ENCODE measurements at places on chromosomes 16 and 17.

DNA sequence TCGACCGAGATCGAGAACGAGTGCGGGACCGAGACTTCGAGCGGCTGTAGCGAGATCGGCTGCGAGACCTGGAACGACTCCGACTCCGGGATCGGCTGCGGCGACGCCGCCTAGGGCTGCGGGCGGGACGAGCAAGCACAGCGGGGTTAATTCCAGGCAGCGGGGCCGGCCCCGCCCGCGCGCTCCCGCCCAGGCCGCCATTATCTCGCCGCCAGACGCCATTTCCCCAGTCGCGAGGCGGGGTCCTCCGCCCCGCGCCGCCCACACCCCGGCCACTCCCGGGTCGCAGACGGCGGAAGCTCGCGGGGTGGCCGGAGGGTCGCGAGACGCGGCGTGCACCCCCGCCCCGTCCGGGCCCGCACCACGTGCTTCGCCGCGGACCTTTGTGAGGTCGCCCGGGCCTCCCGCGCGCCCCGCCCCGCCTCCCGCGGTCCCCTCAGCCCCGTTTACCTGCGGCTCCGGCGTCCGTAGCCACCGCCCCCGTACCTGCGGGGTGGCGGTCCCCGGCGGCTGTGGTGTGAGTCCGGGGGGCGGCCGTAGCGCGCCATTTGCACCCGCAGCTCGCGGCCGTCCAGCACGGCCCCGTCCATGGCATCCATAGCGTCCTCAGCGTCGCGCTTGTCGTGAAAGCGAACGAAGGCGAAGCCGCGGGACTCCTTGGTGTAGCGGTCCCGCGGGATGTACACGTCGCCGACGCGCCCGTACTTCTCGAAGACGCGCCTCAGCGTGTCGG, 616 bp downstream of the SRSF2 start:
- no peak for DNase-seq

DNA sequence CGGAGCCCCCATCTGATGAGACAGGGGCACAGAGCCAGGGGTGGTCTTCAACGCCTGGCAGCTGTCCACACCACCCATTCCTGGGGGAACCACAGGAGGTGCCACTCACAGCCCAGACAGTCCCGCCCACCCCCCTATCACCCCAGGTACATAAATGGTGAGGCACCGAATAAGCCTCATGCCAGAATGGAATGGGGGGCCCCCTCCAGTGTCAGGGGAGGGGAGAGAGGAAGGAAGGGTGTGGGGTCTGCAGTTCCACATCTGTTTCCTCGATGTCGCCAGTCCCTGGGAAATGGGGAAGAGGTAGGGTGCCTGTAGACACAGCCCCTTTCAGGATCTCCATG, 1.7 kb downstream of the TMC6 start:
- DNase-seq, result no peak

DNA sequence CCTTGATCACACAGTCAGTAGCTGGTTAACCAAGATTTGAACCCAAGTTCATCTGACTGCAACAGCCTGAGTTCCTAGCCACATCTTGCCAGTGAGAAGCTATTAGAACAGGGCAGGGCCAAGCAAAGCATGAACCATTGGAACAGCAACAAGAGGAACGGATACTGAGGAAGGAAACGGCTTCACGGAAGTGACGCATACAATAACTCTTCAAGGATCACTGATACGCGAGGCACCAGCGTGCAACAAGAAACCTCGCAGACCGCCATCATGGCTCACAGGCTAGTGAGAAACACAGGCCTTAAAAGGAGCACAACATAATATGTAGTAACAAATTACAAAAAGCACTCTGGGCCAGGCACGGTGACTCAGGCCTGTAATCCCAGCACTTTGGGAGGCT, 114.9 kb downstream of the CDYL2 start:
- no peak for DNase-seq

DNA sequence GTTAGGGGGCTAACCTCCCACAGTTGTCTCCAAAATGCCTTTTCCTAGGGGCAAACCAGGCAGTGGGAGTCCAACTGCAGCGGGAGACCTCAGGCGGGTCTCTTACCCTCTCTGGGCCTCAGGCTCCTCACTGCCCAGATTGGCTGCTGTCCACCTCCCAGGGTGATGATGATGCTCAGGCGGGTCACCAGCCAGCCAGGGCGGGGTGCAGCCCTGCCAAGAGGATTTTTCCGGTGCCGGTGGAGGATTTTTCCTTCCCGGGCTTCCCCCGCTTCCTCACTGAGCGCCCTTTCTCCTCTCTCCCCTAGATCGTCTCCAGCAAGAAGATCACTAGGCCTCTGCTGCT, 22.8 kb downstream of the CPNE2 start:
- DNase-seq, result no peak

DNA sequence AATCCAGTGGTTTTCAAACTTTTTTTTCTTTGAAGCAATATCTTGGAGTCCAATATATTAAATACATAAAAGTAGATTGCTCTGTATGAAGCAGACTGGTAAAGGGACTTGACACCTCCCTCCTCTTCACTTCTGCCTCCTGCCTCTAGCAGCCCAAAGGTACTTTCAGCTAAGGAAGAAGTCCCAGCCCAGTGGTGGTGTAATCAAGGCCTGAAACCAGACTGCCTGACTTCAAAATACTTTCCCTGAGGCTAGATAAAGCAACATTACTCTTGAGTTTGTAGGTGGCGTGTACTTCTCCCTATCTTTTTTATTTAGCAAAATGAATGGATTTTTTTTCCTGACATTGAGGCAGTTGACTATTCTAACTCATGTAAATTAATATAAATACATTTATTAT, 122.4 kb upstream of the TMEM97 start:
- DNase-seq, result no peak

DNA sequence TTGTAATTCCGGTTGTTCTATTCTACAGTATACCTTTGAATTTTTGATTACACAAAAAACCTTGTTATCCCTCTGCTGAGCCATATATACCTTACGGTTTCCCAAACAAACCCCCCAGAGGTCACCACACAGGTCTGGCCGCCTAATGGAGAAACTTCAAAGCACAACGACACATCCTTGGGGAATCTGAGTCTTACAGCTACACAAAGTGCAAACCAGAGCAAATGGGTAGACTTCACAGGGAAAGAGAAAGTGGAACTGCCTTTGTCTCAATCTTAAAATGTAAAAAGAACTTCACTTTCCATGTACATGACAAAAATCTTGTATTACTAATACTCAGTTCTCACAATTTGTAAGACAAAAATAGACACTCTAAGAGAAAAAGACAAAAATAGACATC, 2.7 kb downstream of the FBXO31 start:
- DNase-seq, result no peak

- no peak for DNase-seq
Observed at GRCh38 chr17:44607836-44608690, 48.2 kb upstream of the MEIOC start.

- DNase-seq, result no peak
Observed at GRCh38 chr17:81869221-81870130, 1.7 kb downstream of the ARHGDIA start.

- no peak for DNase-seq
Observed at GRCh38 chr17:56506349-56506748, 87.2 kb upstream of the NOG start.

- no peak for DNase-seq
Observed at GRCh38 chr17:78434455-78435329, 56.2 kb downstream of the PGS1 start.

DNA sequence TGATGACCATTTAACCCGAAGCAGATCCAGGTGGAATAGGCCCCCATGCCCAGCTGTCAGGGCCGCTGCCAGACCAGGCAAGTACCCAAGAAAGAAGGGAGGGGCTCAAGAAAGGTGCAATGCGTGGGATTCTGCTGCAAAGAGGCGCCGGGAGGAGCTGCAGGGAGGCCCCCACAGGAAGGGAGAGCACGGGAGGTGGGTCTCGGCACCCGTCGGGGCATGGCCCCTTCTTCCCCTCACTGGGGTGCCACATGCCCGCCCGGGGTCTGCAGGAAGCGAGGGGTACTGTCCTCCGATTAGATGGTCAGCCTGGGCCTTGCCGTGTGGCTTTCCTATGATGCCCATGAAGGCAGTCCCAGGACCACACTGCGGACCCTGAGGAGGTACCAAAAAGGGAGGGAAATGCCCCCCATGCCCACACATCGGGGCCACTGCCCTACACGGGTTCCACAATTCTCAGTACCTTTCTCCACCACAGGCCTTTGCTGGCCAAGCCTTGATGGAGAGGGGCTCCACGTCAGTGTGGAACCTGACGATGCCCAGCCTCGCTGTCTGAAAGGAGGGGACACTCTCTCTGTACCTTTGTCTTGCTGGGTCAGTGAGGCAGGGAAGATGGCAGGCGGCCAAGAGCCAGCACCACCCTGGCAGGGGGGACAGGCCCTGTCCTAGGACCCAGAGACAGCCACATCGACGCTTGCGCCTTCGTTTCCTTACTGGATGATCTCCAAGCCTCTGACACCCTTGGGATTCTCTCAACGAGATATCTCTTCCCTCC, 45.5 kb upstream of the DNAH17 start:
- no peak for DNase-seq

DNA sequence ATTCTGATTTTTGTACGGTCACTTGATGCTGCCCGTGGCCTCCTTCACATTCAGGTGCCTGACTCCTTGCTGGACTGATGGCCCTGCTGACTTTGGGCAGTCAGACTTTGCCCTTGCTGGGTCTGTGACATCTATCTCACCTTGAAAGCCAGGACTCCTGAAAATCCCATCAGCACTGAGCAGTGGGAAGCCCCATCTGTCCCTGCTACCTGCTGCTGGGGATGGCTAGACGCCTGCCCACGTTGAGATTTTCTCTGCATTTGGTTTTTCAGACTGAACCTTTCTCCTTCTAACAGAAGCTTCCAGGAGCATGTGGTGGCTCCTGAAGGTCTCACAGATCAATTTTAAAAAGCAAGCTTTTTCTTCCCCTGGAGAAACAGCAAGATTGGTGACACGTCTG, 10.2 kb upstream of the ZNF18 start:
- no peak for DNase-seq

GRCh38 chr17:56141046-56141839, 12.0 kb upstream of the ANKFN1 start:
- no peak for DNase-seq

DNA sequence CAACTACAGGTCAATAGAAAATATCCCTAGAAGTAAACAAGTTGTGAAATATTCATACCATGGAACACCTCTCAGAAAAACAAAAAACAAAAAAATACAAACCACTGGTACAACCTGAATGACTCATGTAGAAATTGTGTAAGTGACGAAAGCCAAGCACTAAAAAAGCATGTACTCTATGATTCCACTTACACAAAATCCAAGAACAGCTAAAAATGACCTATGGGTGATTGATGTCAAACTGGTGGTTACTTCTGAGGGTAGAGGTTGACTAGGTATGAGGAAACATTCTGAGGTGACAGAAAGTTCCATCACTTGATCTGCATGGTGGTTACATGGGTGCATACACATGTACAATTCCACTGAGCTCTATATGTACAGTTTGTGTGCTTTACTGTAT, 31.1 kb downstream of the DHRS7C start:
- DNase-seq, result no peak

- DNase-seq, result no peak
Observed at GRCh38 chr17:59154721-59155438, at the start of gene SKA2. Gene SKA2 (minus strand): TSS chr17:59155186. CDS start chr17:59155163, 23 bp downstream.

GRCh38 chr17:82092628-82092994, 5.4 kb downstream of the FASN start:
- no peak for DNase-seq

GRCh38 chr16:3089717-3090592, 9.1 kb downstream of the ZSCAN10 start:
- no peak for DNase-seq

GRCh38 chr16:27792486-27793248, 242.7 kb downstream of the KATNIP start:
- DNase-seq, result no peak

DNA sequence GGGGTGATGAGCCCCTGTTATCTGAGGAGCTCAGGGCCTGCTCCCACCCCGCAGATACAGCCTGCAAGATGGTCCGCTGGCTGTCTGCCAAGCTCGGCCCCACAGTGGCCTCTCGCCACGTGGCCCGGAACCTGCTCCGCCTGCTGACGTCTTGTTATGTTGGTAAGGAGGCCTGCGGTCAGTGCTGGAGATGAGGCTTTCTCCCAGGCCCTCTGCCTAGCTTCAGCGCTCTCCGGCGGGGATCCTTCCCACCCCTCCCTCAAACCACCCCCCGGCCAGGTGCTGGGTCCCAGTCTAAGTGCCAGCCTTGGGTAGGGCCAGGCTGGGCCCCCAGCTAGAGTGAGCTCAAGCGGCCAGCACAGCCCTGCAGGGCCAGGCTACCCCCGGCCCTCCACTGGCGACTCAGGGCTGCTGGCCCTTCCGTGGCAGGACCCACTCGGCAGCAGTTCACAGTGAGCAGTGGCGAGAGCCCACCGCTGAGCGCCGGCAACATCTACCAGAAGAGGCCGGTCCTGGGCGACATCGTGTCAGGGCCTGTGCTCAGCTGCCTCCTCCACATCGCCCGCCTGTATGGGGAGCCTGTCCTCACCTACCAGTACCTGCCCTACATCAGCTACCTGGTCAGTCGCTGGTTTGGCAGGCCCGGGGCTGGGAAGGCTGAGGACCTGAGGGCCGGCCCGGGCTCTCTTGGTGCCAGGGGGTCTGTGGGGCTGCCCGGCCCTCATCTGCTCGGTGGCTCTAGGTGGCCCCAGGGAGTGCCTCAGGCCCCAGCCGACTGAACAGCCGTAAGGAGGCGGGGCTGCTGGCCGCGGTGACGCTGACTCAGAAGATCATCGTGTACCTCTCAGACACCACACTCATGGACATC, 6.1 kb downstream of the WDR81 start:
- no peak for DNase-seq

GRCh38 chr17:17419631-17420030, 57.2 kb upstream of the MED9 start:
- DNase-seq, result no peak

DNA sequence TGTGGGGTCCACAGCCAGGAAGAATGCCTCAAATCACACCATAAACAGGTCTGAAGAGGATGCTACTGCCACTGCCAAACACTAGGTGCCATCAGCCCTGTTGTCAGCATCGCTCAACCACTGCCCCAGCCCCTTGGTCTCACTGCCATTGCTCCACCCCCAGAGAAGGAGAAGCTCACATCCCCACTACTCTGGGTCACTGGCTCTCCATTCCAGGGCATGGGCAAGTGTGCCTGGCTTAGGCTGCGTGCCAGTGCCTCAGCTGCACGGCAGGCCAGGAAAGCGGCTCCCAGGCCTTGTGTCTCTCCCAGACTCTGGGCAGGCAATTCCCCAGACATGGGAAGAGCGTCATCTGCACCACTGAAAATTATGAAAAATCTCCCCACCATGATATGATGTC, 1.2 kb upstream of the IGSF6 start:
- DNase-seq, result no peak

- DNase-seq, result no peak
Observed at GRCh38 chr16:88507231-88507743, 54.2 kb downstream of the ZFPM1 start.

DNA sequence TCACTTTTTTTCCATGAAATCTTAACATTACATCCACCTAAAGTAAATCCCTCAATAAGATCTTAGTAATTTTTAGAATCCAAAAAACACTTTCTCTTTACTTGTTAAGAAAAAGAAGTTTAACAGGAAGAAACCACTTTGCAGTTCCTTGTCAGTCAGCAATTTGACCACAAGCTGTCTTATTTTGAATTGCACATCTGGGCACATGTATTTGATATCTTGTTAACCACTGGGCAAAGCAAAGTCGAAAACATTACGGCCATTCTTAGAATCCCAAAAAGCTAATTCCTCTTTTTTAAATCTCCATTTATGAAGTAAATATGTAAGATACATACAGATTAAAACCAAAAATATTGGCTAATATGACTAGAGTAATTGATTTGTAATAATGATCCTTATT, 1.1 kb downstream of the ABCA10 start:
- no peak for DNase-seq

- no peak for DNase-seq
Observed at GRCh38 chr16:1285669-1286512, 23.5 kb upstream of the UBE2I start.
